Forelimb muscle (tissue), 1 donor: ENCODE measurements at places on chromosomes 1 and 21.

DNA sequence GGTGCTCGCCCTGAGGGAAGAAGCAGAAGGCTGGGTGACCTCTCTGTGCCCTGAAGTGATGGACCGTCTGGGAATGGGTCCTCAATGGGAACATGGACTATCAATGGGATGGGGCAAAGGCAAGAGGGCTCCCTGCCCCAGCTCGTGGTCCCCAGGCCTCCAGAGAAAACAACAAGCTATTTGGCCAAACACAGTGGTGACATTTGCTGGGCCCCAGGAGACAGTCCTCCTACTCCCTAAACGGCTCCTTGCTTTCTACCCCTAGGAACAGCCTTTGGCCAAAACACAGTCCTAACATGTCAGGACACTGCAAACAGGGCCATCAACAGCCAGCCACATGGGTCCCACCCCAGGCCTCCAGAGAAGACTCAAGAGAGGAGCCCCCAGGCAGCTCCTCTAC is 102.8 kb downstream of the RAVER2 start:
- DNase-seq: no peak

DNA sequence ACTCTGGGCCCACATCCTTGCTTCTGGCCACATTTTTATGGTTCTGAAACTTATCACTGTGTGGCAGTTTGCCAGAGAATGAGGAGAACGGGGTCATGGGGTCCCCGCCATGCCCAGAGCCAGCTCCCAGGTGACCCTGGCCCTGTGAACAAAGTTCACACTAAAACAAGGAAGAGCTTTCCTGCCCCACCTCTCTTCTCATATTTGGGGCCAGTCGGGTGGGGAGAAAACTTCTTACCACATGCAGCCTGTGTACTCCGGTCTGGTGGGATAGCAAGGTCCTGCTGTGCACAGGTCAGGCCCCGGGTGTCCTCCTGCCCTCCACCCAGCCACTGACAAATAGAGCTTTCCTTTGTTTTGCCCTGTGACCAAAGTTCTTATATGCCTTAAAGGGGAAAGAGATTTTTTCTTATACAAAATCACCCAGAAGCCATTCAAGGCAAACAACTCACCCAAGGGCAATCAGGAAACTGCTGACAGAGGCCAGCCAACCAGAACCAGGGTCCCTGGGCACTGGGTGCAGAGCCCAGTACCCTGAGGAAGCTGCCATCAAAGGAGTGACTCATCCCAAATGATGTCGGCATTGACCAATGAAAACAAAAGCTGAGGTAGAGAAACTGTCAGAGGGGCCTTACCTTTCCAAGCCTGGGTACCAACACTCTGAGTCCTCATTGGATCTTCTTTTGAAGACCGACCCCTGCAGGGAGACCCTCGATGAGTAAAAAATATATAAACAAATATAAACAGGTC is 53.6 kb downstream of the OLIG1 start:
- DNase-seq: no peak

DNA sequence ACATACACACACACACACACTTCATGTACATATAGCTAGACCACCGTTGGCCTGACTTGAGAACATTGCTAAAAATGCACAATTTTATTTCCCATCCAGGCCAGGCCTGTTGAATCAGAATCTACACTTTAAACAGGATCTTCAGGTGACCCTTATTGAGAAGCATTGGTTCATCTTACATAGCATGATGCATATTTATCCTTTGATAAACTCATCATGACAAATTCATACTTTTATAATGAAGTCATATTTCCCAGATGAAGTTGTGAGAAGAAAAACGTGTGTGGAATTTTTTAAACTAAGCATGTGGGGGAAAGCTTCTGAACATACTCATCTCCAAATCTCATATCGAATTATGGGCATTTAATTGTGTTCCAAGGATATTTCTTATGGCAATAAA is 877.7 kb downstream of the MRPL39 start:
- no peak for DNase-seq

DNA sequence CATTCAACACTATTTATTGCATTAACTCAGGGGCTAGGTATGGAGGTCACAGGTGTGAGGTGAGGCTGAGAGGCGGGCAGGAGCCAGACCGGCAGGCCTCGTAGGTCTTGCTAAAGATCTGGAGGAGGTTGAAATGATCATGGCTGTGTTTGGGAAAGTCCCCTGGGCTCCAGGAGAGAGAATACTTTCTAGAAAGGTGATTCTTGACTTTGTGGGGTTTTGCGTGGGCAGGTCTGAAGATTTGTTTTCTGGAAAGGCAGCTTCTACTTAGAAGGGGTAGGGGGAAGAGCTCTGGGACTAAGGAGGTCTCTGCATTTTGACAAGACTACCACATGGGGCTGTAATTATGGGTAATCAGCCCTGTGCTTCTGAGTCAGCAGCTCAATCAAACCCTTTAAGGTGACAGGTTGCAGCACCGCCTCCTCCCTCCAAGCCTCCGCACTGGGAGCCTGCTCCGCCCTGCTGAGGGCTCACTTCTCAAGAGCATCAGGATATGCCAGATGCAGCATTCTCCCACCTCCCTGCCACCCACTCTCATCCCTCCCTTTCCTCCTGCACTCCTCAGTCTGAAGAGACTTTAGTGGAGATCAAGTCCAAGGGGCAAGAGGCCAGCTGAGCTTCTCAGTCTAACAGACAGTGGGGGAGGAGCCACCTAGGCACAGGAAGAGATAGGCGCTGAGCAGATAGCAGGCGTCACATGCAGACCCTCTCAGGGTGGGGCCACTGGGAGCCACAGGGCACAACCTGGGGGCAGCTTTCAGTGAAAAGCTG is 30.5 kb downstream of the SLC30A1 start:
- DNase-seq: no peak

DNA sequence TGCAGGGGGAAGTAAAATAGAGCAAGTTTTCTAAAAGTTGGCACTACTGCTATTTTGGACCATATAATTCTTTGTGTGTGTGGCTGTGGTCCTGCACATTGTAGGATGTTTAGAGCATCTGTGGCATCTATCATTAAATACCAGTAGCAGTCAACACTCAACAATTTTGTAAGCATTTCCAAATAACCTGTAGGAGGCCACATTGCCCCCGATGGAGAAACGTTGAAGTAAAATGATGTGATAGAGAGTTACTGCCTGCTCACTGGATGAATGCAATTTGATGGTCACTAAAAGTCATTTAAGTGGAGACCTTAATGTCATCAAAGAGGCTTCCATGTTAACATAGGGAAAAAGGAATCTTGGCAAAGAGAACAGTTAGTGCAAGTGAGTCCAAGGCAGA is 560.8 kb downstream of the NEGR1 start:
- no peak for DNase-seq

DNA sequence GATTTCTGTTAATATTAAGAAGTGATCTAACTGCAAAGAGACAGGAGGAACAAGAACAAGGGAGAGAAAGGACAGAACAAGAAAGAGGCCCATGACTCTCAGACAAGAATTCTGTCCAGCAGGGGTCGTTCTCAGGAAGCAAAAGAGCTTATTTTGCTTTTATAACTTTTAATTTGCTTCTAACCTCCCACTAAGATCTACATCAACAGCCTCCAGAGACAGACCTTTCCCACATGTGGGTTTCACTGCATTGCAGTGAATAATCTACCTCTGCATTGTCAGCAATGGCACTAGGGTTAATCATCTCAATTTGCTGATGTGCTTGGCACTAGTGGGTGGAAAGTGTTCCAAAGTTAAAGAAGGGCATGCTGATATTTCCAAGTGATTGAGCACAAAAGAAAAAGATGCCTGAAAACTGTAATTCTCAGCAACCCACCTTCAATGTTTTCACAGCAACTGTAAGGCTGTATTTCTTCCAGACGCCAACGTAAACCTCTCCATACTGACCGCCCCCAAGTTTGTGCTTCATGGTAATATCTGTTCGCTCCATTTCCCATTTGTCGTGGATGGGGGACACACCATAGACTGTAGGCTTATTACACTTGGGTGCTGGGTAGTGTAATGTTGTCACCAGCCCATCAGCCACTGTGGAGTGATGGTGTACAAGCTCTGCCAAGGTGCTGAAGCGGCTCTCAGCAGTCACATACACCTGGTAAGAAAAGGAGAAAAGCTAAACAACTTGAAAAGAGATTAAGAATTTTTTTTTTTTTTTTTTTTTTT is 39.5 kb downstream of the TOR3A start:
- DNase-seq: peak; percentile 29

DNA sequence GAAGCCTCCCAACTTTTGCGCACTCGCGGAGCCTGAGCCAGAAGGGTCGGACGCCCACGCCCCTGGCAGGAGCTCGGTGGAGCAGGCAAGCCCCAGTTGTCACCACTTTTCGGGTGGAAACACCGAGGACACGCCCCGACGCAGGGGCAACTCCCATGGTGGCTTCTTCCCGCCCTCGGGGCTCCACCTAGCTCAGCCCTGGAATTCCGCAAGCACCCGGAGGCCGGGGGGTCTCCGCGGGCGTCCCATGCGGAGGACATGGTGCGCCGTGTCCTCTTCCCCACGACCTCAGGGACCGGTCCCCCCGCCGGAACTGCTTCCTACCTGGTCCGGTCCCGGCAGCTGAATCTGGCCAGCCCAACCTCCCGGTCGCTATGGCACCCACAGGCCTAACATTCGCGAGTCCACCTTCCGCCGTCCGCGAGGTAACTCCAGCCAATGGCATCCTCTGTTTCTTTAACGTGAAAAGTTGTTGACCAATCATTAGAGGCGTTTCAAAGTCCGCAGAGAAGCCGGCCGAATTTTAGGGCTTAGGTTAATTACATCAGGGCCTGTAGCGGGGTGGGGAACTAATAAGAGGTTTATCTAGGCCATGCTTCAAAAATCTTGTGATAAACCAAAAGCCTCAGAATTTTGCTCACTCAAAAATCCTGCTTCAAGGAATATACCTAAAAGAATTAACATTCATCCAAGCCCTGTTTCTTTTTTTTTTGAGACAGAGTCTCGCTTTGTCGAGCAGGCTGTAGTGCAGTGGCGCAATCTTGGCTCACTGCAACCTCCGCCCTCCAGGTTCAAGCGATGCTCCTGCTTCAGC is at the start of gene STPG1:
Gene STPG1, minus strand, starts transcription at position 433 of the 814 bp plus-strand sequence. CDS start 12,394 bp downstream, outside the sequence.
- no peak for DNase-seq

DNA sequence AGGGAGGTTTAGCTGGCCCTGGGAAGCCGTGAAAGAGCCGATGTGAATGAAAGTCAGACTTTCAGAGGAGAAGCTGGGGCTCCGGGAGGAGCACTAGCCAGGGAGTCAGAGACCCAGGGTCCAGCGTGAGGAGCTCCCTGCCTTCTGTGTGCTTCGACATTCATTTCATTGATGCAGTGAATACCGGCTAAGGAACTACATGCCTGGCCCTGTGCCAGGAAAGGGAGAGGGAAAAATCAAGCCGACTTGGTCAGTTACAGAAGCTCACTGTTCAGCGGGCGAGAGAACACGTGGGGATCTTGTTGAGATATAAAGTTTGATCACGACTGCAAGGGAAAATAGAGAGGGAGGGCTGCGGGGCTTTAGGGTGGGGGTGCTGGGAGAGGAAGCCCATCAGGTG is 76.7 kb upstream of the RUNX3 start:
- DNase-seq: no peak
